ENCODE measurements at places on chromosomes 3 and 15.

GRCh38 chr15:85354461-85354860, 25.9 kb upstream of the AKAP13 start:
- DNase-seq: no peak

GRCh38 chr3:64915778-64916177, 228.0 kb upstream of the ADAMTS9 start:
- no peak for DNase-seq

DNA sequence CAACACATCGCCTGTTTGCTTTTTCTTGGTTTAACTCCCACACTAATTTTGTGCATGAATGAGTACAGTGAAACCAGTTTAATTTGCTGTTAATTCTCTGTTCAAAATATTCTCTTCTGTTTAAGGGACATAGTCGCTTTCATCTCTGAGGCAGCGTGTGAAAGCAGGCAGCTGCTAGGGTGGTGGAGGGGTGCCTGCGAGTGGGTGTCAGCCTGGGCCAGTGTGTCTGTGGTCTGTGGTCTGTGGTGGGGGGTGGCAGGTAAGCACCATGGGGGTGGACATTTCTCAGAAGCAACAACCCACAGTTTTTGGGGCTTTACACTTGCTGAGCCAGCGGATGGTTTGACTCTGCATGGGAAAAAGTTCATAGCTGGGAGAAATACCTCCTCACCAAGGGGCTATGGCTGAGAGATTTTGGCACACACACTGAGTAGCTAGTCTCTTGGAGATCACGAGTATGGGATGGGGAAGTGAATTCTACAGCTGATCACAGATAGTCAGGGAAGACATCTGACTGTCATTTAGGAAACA, 109.2 kb downstream of the EPHB1 start:
- no peak for DNase-seq

GRCh38 chr3:123036352-123037014, 8.9 kb upstream of the SEMA5B start:
- DNase-seq: no peak

DNA sequence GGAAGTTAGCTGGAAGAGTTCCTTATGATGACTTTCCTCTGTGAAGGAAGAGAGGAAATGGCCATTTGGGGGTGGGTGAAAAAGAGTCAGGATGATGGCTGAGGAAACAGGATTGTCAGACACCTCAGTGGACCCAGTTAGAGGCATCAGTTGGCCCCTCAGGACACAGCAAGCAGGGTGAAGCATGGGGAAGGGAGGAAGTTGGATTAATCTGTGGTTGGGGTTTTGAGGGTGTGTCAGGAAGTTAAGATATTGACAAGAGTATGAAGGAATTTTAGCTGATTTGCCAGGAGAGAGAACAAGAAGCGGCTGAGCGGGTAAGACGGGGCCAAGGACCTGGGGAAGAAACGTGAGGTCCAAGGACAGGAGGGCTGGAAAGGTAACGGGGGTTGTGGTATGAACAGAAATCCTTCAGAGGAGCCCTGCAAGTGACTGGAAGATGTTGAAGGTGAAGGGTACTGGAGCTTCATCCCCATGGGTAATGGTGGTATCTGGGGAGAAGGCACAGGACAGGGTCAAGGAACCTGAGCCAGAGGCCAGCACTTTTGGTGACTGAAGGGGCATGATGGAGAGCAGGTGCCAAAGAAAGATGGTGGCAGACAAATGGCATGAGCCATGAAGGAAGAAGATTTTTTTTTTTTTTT, 2.7 kb downstream of the UQCC5 start:
- DNase-seq: no peak

DNA sequence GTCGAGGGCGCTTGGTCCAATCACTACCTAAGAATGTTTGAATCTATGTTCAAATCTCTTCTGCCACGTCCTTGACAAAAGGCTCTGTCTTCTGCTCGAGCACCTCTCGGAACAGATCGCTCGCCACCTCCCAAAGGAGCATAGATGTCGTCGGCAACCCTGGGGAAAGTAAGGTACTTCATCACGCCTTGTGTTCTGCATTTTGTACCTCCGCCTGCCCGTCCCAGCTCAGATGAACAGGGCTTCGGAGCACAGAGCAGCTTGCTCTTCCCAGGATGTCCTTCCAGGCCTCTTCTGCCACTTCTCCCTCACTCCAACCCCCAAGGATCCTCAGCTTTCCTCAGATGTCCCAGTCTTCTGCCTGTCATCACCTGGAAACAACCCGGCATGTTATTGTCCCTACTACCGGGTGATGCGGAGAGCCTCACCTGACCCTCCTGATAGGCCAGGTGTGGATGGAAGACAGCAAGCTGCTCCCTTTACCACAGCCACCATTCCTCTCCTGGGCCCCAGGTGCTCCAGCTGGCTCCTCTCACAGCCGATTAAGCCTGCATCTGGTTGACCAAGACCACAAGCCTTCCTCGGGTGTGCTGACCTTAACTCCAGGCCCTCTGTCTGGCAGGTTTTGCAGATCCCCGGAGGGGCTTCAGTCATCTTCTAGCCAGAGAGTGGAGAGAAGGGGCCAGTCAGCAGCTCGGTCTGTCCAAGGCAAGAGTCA, 270.5 kb downstream of the FAM43A start:
- DNase-seq: no peak

DNA sequence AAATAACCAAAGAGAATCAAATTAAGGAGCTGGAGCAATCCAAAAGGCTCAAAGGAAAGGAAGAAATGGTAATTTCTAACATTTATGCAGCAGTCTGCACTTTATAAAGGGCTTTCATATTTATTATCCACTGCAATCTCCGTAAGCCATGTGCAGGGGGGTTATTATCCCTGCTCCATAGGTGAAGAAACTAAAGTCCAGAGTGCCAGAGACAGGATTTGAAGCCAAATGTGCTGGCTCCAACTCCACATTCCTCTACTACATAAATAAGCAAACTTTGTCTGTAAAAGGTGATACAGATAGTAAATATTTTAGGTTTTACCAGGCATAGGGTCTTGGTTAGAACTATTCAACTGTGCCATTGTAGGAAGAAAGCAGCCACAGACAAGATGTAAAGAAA, 221.4 kb downstream of the MINAR1 start:
- no peak for DNase-seq

GRCh38 chr3:11692532-11692813, 48.8 kb upstream of the VGLL4 start:
- no peak for DNase-seq

GRCh38 chr3:152321955-152322377, 53.2 kb downstream of the MBNL1 start:
- DNase-seq: no peak

GRCh38 chr3:3127432-3128010, 781 bp downstream of the TRNT1 start:
- no peak for DNase-seq
